Activated T-helper 1 cell treated with anti-CD3 and anti-CD28 coated beads, Interleukin-12 subunit alpha, Interleukin-12 subunit beta, Interleukin-2, Interleukin-4 antibody, amounts not matched to agents 30 ng/mL and 10 ng/mL and 1 ng/mL, durations not matched to agents 14 hours and 24 hours and 36 hours (primary cell): ENCODE measurements at places on chromosomes 7 and 10. TPM values are rescaled to one million over a fixed set of nuclear protein-coding genes. Genes with fewer than 3 reads are reported as not detected.

The MAGI2 gene
- 0.10 and 0.17 TPM in 2 replicates for total RNA-seq

The OPN1SW gene
- total RNA-seq, result not detected in 2 replicates

The LIPJ gene
- not detected in 2 replicates for total RNA-seq

The GDF10 gene
- total RNA-seq, result 0.27 and 0.34 TPM in 2 replicates

The ANKRD1 gene
- not detected in 2 replicates for total RNA-seq

The LDB3 gene
- total RNA-seq, result 0.10 TPM in 1 of 2 replicates, not detected in the other

The RBM33 gene
- 75.2 and 78.9 TPM in 2 replicates for total RNA-seq

The AKR1C1 gene
- total RNA-seq, result 0.29 and 0.37 TPM in 2 replicates

The CCL24 gene
- total RNA-seq, result not detected in 2 replicates

The RTKN2 gene
- total RNA-seq, result 3.0 and 3.7 TPM in 2 replicates

The CLCN1 gene
- not detected in 2 replicates for total RNA-seq

The PAX4 gene
- not detected in 2 replicates for total RNA-seq

The FFAR4 gene
- total RNA-seq, result not detected in 2 replicates

The RHOBTB1 gene
- not detected in 2 replicates for total RNA-seq

The CDHR3 gene
- total RNA-seq, result 0.47 TPM in 2 replicates

The ARHGEF5 gene
- total RNA-seq, result 8.0 and 9.1 TPM in 2 replicates

The INHBA gene
- 1.9 and 2.5 TPM in 2 replicates for total RNA-seq

The HOXA3 gene
- not detected in 2 replicates for total RNA-seq

The CYP2C9 gene
- not detected in 2 replicates for total RNA-seq

The ENKUR gene
- not detected in 2 replicates for total RNA-seq

The RADIL gene
- total RNA-seq, result 0.24 and 0.26 TPM in 2 replicates
